NCI-H1417 treated with DMSO at 0.1 percent for 48 hours (cell line): ENCODE measurements at places on chromosomes 1 and 21.
A peak's percentile ranks its signal among the peaks of the same experiment; 100 is the strongest.

DNA sequence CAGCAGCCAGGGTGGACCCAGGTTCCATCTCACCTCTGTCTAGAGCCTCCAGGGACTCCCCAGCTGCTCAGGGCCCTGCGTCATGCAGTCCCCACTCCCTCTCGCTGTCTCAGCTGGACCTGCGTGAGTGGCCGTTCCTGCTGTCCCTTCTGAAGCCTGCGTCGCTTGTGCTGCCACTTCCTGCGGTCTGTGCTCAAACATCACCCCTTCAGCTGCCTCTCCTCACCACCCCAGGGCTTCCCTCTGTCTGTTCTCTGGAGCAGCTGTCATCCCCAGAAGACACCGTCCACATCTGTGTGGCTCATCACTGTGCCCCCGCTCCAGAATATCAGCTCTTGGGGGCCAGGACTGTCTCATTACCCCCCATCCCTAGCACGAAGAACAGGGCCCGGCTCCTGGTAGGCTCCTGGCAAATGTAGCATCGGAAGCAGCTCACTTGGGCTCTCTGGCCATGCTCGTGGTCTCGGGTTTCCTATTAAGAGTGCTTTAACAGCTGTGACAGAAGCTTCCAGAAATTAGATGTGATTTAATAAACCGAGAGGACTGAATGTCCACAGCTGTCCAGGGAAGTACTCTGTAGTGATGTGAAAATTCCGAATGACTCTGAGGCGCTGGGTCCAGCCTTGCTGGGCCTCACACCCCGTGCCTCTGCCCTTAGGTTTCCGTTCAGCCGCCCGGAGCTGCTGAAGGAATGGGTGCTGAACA, 3.3 kb downstream of the THAP3 start:
- no peak for DNase-seq

- peak; percentile 26 for DNase-seq
Observed at GRCh38 chr1:95916616-95917015, 682.6 kb downstream of the RWDD3 start.

GRCh38 chr1:206070627-206071304, 17.8 kb downstream of the RHEX start:
- no peak for DNase-seq

DNA sequence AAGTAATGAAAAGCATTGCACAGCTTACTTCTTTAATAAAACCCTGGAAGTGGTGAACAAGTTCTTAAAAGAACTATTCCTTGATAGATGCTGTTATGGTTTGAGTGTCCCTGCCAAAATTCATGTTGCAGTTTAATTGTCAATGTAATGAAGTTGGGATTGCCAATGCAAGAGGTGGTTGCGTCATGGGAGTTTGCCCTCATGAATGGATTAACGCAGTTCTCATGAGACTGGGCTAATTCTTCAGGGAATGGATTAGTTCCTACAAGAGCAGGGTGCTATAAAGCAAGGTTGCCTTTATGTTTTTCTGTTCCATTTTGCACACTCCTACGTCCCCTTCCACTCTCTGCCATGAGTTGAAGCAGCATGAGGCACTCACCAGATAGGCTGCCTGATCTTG, 446.7 kb upstream of the B3GALT2 start:
- DNase-seq, result no peak

DNA sequence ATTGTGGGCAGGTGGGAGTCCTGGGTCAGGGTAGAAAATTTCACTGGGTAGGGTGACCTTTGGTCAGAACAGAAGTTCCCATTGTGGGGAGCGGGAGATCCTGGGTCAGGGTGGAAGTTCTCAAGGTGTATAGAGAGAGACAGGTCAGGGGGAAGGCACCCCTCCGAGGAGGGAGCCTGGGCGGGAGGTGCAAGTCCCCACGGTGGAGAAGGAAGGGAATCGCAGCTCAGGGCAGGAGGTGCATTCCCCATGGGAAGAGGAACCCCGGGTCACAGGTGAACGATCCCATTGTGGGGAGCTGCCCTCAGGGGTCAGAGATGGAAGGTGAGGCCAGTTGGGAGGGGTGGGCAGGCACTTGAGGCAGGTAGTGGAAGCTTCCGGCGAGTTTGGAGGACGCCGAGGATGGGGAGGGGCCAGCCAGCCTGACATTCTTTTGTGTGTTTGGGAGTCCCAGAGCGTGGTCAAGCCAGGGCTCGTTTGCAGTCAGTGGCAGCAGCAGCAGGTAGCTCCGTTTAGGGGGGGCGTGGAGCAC, 637 bp downstream of the LYPLA2 start:
- no peak for DNase-seq

- no peak for DNase-seq
Observed at GRCh38 chr21:45898781-45899180, 82.8 kb upstream of the COL6A1 start.

DNA sequence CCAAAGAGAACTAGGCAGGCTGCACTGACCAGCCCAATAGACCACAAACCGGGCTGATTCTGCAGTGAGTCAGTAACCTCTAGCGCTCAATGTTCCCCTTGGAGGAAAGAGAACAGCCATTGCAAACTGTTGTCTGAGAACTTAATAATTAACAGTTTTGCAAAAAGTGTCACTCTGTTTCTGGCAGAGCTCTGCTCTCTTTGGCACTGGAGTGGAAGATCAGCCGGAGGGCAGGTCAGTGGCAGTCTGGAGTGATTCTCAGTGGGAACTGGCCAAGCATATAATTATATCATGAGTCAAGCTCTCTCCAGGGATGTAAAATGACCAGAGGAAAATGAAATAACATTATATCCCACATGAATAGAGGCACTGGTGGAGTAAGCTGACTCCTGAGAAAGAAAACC, 238.3 kb downstream of the HLX start:
- DNase-seq, result peak; percentile 20

DNA sequence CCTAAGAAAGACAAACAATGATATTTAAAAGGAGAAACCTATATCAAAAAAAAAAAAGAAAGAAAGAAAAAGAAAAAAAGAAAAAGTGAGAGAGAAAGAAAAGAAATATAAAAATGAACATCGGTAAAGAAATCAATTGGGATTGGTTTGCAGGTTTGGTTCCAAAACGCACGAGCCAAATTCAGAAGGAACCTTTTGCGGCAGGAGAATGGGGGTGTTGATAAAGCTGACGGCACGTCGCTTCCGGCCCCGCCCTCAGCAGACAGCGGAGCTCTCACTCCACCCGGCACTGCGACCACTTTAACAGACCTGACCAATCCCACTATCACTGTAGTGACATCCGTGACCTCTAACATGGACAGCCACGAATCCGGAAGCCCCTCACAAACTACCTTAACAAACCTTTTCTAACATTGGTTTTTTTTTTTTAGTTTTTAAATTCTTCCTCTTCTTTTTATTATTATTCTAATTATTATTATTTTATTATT, 11.7 kb downstream of the LHX9 start:
- no peak for DNase-seq

DNA sequence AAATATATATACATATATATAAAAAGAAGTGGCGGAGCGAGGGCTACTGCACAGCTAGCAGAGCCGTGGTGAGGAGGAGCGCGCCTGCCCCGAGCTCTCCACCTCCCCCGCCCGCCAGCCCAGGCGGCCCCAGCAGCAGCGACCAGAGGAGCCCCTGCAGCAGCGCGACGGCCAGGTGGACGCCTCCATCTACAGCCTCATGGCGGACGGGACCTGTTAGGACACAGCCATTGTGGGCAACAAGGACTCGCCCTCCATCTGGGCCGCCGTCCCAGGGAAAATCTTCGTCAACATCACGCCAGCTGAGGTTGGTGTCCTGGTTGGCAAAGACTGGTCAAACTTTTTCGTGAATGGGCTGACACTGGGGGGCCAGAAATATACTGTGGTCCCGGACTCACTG, 41.9 kb upstream of the REG4 start:
- no peak for DNase-seq

DNA sequence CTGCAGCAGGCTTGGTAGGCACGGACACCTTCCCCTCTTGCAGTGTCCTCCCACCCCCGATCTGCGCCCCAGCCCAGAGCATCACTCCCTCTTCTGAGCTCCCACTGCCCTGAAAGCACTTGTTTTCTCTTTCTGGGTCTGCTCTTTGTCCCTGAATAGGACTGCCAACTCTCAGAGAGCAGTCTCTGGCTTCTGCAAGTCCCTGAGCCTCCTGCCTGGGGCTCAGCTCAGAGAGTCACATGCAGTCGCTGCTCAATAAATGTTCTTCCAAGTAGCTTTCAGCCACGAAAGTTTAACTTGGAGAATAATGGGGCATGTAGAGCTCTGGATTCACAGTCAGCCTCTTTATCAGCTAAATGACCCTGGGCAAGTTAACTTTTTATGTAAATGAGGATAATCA, 205.6 kb downstream of the HIVEP3 start:
- no peak for DNase-seq

DNA sequence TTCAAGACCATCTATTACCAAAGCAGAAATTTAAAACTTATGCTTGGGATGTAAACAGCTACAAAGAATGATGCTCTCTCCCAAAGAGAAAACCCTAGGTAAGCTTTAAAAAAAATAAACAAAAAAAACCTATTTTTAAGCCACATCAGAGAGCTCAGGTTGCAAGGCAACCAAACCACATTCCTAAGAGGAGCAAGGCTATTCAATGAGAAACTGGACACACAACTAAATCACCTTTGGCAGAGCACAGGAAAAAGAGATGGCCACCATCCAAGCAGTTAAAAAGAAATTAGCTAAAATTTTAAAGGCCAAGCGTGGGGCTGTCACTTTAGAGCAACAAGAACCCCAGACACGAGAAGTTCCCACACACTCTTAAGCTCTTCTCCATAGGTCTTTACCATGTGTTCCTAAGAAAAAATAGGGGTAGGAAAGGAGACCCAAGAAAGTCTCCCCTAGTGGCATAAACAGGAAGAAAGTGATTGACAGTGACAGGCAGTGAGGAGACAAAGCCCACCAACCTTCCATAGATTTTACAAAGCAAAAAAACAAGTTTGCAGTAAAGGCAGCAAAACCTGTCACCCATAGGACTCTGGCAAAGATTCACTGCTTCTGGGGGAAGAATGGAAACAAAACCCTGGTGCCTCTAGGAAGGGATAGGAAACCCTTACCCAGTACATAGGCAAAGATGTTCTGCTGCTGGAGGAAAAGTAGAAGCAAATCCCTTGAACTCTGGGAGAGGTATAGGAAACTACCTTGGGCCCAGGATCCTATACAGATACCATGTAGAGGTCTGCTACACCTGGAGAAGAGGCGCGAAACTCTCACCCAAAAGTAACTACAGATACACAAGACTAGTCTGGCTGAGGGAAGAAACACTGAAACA, 68.5 kb downstream of the FOXJ3 start:
- DNase-seq, result no peak

DNA sequence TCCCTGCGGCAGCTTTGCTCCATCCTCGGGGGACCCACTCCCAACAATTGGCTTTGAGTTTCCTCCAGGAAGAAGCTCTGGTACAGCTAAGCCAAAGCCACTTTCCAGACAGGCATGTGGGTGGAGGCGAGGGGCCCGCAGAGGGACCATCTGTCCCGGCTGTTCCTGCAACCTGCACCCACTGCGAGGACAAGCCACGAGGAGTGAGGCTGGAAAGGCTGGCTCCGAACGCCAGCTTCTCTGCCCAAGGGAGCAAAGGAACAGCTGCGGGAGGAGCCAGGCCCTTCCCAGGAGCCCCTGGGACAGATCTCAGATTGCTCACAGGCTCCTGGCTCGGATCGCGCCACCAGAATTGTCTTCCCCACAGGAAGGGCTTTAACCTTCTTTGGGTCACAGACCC, 28.3 kb upstream of the PEF1 start:
- no peak for DNase-seq

DNA sequence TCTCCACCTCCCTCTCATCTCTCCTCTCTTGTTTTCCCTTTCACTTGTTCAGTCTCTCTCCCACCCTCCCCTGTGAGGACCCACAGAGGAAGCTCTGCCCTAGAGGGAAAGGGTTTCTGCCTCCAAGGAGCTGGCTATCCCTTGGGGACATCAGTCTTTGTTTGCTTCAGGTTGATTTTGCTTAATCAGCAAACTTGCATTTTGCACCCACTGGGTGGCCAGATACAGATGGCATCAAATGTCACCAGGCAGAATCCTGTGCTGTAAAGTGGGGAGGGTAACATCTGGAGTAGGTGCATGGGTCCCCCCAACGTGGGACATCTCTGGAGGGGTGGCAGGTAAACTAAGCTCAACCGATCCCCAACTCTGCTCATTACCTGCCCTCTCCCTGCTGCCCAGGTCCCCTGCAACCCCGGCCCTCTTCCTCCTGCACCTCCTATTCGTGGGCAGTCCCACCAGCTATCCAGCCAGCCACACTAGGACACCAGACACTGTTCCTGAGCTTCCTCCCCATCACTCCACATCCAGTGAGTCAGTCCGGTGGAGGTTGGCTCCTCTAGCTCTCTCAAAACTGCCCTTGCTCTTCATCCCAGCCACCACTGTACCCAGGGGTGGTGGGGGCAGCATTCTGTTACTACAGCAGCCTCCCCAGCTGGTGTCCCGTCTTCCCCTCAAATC, 123.3 kb downstream of the KCNN3 start:
- DNase-seq, result no peak

- DNase-seq, result no peak
Observed at GRCh38 chr1:158186180-158186579, 5.5 kb downstream of the CD1D start.

- DNase-seq, result no peak
Observed at GRCh38 chr1:204600968-204601367, 84.6 kb downstream of the LRRN2 start.

DNA sequence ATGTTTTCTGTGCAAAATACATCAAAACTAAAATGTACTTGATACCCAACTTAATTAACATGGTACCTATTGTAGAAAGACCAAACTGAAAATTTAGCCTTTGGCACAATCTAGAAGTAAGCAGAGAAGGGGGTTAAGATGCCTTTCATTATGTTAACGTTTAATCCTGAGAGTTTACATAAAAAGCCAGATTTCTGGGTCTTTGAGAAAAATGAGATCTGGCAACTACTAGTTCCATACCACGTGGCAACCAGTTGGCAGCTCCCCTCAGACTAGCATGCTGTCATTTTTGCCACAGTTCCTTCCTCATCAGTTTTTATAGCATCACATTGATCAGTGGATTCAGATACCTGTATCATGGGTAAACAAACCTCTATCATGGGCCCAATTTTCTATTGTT, 1.5 kb downstream of the RO60 start:
- DNase-seq, result no peak

GRCh38 chr1:112445596-112445995, 49.6 kb downstream of the CTTNBP2NL start:
- DNase-seq, result no peak

DNA sequence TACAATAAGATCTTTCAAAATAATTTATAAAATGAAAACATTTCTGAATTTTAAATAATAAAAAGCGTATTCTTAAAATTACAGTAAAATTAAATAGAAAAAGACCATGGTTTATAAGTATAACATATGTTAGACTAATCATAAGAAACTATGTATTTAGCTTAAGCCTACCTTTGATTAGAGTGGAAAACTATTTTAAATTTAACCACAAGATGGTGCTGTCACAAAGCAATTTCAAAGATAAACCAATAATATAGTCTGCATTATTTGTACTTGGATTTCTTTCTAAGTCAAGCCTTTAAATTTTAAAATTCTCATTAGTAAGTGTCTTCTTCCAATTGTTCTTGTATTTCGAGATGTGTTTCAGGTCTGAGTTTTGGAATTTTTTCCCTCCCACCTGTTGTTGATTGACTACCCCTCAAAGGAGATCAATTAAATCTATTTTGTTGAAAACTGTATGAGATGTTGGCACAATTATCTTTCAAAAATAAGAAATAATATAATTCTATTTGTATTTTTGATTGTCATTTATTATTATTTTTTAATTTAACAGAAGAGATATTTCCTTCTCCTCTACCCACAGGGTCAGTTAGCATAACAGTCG, 459.8 kb downstream of the KCNT2 start:
- peak; percentile 3 for DNase-seq
